Stimulated activated CD8-positive, alpha-beta memory T cell treated with anti-CD3 and anti-CD28 coated beads, Interleukin-4, amount 100 ng/mL, for 48 hours (primary cell): ENCODE measurements at places on chromosomes 13 and 19.

DNA sequence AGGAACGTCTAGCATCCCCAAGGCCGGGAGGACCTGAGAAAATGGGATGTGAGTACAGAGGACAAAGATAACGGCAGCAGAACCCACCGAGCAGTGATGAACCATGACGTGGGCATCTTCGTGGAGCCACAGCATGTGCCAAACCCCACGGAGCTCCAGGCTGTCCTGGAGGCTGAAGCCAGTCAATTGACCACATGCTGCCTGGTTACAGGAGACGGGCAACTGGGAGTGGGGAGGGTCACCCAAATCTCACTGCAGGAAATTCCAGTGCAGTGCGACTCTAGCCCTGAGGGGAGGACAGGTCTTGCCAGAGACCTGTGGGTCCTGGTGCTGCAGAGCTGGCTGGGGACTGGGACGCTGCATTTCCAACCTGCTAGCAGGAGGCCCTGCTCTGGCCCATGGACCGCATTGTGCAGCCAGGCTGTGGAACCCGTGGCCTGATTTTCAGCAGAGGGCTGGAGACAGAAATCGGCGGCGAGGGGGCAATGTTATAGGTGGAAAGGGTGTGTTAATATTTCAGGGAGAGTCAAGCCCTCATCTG lies 3.2 kb upstream of the GRTP1 start:
- DNase-seq, result no peak

- no peak for DNase-seq
These were observed 573 bp upstream of the ERCC5 start for GRCh38 chr13:102845289-102845629.

DNA sequence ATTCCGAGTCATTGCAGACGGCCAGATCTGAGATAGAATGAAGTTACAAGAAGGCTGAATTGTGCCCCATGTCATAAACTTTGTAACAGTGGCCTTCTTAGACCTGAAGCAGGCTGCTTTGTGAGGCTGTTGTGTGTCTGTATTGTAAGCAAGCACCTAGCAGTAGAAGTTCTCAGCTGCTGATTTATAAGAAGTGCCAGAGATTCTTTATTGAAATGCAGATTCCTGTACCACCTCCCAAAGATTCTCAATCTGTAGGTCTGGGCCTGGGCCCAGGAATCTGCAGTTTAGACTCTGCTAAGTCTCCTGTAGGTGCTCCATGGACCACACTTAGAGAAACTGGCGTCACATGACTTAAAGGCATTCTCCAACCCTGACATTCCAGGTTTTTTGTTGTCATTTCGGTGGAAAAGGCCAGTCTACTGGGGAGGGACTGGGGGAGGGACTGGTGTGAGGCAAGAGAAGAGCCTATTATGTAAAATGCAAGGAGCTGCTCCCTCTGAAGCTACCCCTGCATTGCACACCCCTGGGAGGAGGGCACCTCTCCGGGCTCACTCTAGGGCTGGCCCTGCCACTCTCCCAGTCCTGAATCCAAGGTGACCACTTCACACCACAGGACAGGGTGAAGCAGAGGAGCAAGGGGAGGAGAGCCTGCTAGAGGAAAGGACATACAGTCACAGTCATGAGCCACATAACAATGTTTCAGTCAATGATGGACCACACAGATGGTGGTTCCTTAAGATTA lies 769 bp upstream of the TMEM272 start:
- DNase-seq, result no peak

DNA sequence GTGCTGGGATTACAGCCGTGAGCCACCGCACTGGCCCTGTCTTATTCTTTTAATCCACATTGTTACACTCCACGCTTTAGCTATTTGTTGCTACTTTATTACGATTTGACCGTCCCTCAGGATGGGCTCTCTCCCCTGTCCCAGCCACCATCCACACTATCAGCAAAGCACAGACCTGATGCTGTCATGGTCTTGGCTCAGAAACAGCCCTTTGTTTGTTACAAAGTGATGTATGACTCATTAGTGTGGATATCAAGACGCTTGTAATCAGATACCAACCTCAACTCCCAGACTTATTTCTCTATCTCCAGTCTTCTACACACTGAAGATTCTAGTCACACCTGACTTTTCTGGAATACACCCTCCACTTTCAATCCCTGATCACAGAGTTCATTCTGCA lies 84.6 kb upstream of the FREM2 start:
- DNase-seq, result no peak

DNA sequence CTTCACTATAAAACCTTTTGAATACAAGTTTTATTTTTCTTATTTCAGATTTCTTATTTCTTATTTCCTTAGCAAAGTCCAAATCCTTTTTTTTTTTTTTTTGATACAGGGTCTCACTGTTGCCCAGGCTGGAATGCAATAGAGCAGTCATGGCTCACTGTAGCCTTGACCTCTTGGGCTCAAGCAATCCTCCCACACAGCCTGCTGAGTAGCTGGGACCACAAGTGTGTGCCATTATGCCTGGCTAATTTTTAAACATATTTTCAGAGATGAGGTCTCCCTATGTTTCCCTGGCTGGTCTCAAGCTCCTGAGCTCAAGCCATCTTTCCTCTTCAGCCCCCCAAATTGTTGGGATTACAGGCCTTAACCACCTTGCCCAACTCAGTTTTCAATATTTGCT lies 334.3 kb downstream of the DLEU7 start:
- DNase-seq, result no peak

GRCh38 chr19:44752816-44753625 lies 4.5 kb downstream of the BCL3 start:
- peak; percentile 96 for DNase-seq

DNA sequence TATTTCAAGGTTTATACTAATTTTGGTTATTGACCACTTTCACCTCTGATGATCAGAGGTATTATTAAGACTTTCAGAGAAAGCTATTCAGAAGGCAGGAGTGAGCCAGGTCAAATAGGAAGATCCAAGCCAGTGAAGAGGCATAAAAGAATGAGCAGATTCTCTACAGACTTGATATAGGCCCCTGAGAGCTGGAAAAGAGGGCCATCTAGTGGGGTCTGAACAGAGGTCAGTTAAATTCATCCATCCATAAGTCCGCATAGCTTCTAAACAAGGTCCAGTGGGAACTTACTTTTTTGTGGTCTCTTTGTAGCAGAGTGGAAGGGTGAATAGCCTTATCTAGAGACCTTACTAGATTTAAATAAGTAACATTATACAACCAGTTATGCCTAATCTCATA lies 126.6 kb upstream of the UFM1 start:
- no peak for DNase-seq

- DNase-seq, result no peak
These were observed 62.3 kb upstream of the ZNF724 start for GRCh38 chr19:23312515-23312914.

- no peak for DNase-seq
These were observed 597.9 kb upstream of the PCDH9 start for GRCh38 chr13:67827992-67828391.

- no peak for DNase-seq
These were observed 584 bp upstream of the RPS16 start for GRCh38 chr19:39436350-39436716.

GRCh38 chr13:30446126-30446500 lies 19.6 kb downstream of the HMGB1 start:
- DNase-seq, result no peak

GRCh38 chr19:1671716-1672037 lies 19.3 kb upstream of the TCF3 start:
- no peak for DNase-seq

- no peak for DNase-seq
These were observed 343.2 kb downstream of the KCNRG start for GRCh38 chr13:50358231-50359040.

DNA sequence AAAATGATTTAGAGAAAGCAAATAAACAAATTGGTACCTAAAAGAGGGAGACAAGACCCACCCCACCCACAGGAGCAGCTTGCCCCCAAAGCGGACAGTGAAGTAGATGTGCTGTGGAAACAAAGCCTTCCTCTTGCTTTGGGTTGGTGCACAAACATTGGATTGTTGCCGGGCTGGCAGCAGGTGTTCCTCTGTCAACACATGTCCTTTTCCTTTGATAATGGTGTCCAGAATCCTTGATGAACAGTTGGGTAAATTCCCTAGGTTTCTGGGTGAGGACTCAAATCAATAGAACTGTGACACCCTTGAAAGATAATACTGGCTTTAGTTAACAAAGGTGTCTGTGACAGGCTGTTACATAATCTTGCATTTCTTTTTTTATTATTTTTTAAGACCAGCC lies 311.8 kb downstream of the SPRY2 start:
- DNase-seq, result no peak

- DNase-seq, result no peak
These were observed 1.9 kb upstream of the TEKTIP1 start for GRCh38 chr19:3537101-3537437.

DNA sequence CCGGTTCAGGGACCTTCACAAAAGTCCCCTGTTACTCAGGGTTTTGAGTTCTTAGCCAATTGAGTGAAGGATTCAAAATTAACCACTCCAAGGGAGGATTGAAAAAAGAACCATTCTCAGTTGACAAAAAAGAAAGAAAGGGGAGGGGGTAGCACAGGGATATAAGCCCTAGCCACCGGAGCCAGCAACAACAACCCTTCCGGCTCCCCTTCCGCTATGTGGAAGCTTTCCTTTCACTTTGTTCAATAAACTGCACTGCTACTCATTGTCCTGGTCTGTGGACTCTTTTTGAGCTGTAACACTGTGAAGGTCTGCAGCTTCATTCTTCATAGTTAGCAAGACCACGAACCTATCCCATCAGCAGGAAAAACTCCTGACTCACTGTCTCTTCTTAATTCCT lies 1488.1 kb upstream of the PRR20A start:
- no peak for DNase-seq

- peak; percentile 33 for DNase-seq
These were observed 1.7 kb downstream of the SMIM24 start for GRCh38 chr19:3478409-3479176.

GRCh38 chr13:100439247-100439970 lies 149.2 kb downstream of the GGACT start:
- no peak for DNase-seq

DNA sequence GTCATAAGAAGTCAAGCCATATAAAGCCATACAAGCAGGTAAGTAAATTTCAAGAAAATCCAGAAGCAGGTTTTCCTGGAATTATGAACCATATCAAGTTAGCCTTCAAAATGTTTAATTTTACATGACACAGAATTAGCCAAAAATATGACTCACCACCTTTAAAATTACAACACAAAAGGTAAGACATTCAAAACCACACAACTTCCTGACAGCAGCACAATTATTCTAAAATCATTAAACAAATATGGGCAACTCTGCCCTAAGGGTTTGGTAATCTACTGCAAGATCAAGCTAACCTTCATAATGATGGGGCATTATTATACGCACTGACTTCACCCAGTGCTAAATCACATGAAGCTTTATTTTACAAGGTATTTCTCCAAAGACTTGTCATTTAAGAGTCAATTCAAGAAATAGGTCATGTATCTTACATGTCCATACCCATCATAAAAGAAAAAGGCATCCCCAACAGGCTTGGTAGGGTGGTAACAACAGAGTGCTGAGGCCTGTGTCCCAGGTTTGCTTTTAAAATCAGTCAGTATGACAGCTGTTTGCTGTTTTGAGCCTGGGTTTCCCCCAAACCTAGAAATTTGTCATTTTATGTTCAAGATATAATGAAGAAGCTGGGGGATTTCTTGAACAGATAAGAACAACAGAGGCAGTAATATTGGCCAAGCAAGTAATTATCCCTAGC lies 15.2 kb downstream of the RCBTB1 start:
- DNase-seq, result no peak

DNA sequence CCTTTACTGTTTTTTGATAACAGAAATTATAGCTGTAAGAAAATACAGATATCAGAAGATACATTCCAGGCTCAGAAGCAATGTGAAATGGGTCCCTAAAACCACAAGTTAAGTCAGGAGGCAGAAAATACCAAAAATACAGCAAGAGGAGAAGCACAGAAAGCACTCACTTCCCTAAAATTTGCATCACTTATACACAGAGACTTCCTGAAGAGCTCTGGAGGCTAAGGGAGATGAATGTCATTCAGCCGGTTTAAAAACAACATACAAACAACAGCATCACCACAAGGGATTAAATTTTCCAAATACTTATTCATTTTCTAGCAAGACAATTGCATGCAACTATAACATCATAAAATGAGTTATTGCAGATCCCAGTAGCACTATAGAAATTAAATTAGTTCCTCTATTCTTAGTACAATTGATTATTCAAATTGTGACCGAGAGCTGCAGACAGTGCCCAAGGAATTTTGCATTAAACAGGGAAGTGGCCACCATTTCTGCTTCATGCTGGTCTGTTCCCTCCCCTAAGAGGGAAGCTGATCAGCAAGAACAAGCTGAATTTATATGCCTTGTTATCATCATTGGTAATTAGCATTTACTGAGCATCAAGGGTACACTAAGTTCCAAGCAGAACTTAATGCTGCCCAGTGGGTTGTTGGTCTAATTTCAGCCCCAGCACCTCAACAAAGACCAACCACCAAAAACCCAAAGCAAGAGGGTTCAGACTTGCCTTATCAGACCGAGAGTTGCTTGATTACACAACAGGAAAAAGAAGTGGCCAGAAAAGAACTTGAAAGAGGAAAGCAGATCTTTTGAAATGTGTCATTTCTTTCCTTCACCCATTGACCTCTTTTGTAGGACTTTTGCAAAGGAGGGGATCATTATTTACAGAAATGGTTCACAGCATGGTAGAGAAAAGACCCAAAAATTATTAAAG lies 140.7 kb downstream of the KCTD12 start:
- DNase-seq, result no peak

DNA sequence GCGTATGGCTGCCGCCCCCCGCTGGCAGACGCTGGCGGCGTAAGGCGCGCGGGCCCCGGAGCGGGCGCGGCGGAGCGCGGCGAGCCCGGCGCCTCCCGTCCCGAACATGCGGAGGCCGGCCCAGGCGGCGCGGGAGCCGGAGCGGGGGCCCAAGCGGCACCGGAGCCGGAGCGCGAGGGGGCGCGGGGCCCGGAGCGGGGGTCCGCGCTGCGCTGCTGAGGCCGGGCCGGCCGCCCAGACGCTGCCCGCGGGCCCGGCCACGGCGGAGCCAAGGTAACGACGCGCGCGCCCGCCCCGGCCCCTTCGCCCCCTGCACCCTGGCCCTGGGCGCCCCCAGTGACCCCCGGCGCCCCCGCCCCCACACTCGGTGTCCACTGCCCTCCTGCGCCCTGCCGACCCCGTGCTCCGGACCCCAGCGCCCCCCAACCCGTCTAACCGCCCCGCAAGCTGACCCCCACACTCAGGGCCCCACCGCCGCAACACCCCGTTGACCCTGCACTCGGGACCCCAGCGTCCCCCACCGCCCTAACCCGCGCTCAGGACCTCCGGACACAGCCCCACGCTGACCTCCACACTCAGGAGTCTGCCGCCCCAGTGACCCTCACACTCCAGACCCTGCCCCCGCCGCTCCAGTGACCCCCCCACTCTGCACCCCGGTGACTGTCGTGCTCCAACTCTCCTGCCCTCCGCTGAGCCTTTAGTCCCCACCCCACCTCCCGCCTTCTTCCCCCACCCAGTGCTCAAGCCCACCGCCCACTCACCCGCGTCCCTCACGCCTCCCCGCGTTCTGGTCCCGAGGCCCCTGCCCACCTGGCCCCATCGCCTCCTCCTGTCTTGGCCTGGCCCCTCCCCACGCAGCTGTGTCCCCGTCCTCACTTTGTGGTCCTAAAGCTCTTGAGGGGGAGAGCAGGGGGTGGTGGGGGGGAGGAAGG lies at the start of gene CSNK1G2:
CSNK1G2 (plus strand) TSS at position 27 of the 932 bp plus-strand sequence. CDS start 28,601 bp downstream, outside the sequence.
- DNase-seq, result no peak
